ENCODE measurements at places on chromosomes 13 and 19. TPM values are rescaled to one million over a fixed set of nuclear protein-coding genes. Genes with fewer than 3 reads are reported as not detected.

The LHB gene
- total RNA-seq = not detected

DNA sequence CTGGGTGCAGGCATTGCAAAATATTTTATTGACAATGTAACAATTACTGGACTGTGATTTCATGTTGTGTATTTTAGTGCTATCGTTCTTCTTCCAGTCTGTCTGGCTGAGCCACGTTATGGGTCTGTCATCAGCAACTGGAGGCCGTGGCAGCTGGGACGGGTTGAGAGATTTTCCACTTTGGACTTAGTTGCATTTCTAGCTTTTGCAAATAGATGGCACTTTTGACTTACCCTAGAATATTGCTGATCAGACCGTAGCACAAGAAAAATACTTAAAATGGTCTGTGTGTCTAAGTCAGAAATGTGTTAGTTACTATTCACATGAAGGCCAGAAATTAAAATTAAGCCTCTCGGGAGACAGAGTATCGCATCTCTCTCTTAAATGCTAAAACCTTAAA is 211.1 kb downstream of the TEX29 start:
- DNase-seq = no peak

The BLOC1S3 gene
- 4.7 TPM for total RNA-seq

- DNase-seq = no peak
Measured at GRCh38 chr19:5042556-5042955, 73.6 kb downstream of the KDM4B start.

- no peak for DNase-seq
Measured at GRCh38 chr13:30211745-30212144, 95.6 kb downstream of the KATNAL1 start.

DNA sequence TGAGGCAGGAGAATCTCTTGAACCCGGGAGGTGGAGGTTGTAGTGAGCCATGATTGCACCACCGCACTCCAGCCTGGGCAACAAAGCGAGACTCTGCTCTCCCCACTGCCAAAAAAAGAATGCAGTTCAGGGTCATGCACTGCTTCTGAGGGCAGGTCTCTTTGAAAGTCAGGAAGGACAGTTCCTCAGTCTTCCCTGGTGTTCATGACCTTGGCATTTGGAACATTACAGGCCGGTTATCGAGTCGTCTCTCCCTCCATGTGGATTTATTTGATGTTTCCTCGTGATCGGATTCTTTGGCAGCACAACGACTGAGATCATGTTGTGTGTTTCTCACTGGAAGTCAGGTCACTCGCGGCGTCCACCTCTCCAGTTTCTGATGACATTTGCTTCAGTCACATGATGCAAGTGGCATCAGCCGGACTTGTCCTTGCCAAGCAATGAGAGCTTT is 17.2 kb downstream of the FGF21 start:
- DNase-seq = peak; percentile 92

DNA sequence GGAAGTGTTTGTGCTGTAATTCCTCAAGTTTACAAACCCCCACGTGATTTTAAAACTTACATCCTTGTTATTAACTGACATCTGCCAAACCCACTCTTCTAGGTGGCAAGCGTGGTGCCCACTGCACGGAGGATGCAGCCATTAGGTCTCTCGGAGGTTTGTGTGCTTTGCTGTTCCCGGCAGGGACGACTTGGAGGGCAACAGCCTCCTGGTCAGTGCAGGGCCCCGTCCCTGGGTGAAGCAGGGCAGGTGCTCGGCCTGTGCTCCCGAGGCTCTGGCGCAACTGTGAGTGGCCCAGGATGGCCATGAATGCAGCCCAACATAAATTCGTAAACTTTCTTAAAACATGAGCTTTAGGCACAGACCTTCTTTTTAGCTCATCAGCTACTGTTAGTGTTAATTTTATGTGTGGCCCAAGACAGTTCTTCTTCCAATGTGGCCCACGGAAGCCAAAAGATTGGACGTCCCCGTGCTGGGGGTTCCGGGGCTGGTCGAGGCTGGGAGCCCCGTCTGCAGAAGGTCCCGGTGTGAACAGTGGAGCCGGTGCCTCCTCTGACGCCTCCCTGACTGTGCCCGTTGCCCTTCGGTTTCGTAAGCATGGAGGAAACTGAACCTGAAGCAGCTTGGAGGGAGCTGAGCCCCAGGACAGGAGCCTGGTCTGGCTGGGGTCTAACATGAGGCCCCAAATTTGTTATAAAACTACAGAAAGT is 11.9 kb downstream of the GAS6 start:
- DNase-seq = no peak

DNA sequence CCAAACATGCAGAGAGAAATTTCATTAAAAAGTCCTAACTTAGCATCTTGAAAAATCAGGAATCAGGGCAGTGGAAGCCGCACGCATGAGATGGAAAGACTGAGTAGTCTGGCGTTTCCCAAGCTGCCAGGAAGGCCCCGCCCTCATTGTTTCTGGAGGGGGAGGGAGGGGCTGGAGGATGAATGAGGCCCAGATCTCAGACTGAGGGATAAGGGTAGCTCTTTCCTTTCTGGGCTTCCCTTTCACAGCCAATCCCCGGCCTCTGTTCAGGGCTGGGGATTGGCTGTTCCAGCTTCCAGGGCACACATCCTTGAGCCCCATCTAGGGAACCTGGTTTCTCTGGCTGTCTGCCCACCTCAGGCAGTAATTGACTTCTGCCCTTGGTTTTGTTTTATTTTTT is 7.3 kb downstream of the C19orf53 start:
- no peak for DNase-seq

- DNase-seq = no peak
Measured at GRCh38 chr19:10132905-10133304, 13.2 kb upstream of the EIF3G start.

The BRME1 gene
- 1.9 TPM for total RNA-seq

DNA sequence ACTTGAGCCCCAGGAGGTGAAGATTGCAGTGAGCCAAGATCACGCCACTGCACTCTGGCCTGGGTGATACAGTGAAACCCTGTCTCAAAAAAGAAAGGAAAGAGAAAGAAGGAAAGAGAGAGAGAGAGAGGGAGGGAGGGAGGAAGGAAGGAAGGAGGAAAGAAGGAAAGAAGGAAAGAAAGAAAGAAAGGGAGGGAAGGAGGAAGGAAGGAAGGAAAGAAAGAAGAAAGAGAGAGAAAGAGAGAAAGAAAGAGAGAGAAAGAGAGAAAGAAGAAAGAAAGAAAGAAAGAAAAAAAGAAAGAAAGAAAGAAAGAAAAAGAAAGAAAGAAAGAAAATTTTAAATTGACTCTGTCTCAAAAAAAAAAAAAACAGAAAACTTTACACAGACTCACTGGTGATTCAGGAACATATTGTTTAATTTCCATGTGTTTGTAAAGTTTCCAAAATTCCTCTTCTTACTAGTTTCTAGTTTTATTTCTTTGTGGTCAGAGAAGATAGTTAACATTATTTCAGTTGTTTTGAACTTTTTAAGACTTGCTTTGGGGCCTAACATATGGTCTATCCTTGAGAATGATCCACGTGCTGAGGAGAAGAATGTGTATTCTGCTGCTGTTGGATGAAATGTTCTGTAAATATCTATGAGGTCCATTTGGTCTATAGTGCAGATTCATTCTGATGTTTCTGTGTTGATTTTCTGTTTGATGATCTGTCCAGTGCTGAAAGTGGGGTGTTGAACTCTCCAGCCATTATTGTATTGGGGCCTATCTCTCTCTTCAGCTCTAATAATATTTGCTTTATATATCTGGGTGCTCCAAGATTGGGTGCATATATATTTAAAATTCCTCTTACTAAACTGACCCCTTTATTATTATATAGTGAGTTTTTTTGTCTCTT is 204.4 kb upstream of the SERP2 start:
- DNase-seq = no peak

- no peak for DNase-seq
Measured at GRCh38 chr19:19064811-19065745, 1.3 kb downstream of the SLC25A42 start.

DNA sequence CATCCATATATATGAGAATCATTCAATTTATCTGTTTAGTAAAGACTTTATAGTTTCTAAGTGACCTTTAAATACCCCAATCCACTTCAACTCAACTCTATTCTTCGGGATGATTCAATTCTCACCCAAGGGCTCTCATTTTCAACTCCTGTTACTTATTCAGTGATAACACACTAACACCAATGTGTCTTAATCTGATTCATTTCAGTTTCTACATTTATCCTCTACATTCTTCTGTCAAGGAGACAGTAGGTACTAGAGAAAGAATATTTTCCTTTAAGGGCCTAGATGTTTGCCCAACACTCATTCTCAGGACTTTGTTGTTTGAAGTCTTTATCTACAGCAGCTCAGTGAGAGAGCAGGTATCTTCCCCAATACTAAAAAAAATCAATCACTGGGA is 7.1 kb downstream of the ARGLU1 start:
- no peak for DNase-seq

GRCh38 chr19:7928741-7929701 is 3.1 kb upstream of the CTXN1 start:
- peak; percentile 42 for DNase-seq

The OVOL3 gene
- total RNA-seq = not detected

The TMEM255B gene
- total RNA-seq = 5.4 TPM

- DNase-seq = no peak
Measured at GRCh38 chr19:33416307-33417215, 43.1 kb downstream of the CEBPG start.

DNA sequence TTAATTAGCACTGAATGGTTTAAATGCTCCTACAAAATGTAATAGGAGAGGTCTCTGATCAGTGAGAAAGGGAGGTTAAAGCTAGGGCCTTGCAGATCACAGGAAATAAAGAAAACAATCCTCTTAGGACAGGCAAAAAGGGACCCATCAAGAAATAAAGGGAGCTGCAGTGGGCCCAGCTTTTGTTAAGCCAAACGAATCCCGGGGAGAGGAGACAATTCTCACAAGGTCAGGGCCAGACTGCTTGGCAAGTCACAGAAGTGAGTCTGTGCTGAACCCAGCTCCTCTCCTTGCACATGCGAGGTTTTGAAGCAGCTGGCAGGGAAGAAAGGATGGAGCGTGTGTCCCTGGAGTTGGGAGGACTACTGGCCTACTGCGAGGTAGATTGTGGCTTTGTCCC is 285.8 kb downstream of the COG6 start:
- no peak for DNase-seq

All from right lobe of liver (tissue), 6 donors.